A549 treated with ZK216348 at 1 μM for 4 hours (cell line): ENCODE measurements at places on chromosomes 1 and 21. TPM values are rescaled to one million over a fixed set of nuclear protein-coding genes. Genes with fewer than 3 reads are reported as not detected.

Gene LCE3D
- 0.82 to 1.8 TPM (median 1.3 TPM) in 5 replicates for total RNA-seq

Gene GPR37L1
- total RNA-seq, result 0.13 to 0.18 TPM (median 0.15 TPM) in 5 replicates

Gene ANGPTL1
- not detected in 5 replicates for total RNA-seq

Gene CFHR1
- 0.14 to 0.35 TPM (median 0.25 TPM) in 4 of 5 replicates, not detected in the other for total RNA-seq

Gene EFNA1
- total RNA-seq, result 25.9 to 37.5 TPM (median 31.4 TPM) in 5 replicates
